ENCODE measurements at places on chromosomes 16 and 17.
A peak's percentile ranks its signal among the peaks of the same experiment; 100 is the strongest.

DNA sequence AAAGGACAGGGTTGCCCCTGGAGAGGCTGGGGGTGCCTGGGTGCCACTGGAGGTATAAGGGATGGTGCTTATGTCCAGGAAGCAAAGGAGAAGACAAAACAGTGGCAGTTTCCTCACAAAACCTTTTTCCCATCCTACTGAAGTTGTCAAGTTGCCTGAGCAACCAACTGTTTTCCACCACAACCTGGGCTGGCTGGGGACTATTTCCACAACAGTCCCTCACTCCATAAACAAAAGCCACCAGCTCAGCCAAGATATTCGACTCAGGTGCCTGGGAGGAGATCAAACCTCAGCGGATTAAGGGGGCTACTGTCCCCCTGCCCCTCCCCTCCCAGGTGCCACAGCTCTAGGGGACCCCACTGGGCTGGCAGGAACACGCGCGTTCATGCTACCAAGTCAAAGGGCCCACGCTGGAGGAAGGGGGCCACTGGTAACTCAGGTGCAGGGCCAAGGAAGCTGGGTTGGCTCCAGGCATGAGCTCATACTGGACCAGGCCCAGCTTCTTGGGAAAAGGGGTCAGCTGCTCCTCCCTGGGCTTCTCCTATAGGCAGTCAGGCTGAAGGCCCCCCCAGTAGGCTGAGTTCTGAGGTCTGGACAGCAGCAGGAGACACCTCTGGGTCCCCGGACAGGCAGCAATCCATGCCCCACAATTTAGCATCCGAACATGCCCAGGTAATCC is 45.7 kb upstream of the MRPS23 start:
- no peak for DNase-seq

GRCh38 chr16:81445143-81445961 is 744 bp downstream of the CMIP start:
- DNase-seq: no peak

DNA sequence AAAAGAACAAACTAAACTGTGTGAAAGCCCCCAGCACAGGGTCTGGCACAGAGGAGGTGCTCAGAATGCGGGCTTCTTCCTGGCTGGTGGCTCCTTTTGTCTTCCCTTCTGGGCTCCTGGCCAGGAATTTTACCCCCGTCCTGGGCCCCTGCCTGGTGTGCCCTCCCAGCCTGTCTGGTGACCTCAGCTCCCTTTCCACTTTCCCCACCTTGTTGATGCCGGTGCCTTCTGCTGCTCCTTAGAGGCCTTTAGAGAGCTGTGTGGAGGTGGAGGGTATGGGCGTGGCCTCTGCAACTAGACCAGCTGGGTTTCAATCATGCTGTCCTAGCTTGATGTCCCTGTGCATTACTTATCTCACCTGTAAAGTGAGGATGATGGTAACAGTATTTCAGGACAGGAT is 16.8 kb downstream of the PIRT start:
- no peak for DNase-seq

DNA sequence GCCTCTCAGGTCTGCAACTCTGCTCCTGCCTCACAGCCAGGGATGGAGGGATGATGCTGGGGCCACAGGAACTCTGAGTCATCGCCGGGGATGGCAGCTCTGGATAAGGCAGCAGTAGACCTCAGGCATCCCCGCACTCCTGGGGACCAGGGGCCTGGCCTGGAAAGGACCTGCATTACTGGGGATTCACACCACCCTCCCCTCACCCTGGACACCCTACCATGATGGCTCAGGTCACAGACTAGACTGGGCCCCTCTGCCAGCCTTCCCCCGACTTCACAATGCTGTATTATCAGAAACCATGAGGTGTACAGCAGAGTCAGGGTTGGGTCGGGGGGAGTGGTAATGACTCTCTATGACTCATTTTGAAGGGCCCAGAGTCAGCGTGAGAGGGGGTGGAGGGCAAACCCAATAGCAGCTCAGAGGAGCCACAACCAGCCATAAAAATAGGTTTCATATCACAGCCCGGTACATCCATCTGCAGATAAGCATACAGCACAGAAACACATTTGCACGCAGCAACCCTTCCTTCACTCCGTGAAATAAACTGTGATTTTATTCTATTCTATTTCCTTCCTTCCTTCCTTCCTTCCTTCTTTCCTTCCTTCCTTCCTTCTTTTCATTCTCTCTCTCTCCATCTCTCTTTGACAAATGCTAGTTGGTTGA is 28.8 kb downstream of the DYNLRB2 start:
- peak; percentile 8 for DNase-seq

GRCh38 chr16:75576384-75576811 is 10.2 kb downstream of the GABARAPL2 start:
- peak; percentile 34 for DNase-seq

- DNase-seq: no peak
Observed at GRCh38 chr16:67294938-67295361, 15.6 kb downstream of the PLEKHG4 start.

DNA sequence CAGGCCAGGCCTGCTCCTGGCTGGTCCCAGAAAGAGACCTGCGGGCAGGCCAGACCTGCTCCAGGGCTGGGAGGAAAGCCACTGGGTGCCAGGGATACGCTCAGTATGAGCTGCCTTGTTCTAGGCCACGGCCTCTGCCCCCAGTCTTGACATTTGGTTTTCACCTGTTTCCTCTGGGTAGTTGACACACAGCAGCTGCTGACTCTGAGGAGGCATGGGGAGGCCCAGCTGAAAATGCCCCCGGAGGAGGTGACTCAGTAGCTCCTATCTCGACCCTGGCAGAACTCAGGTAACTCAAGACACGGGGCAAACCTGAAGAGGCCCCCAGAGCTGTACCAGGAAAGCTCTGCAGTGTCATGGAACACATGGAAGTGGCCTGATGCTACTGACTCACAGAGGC is 13.9 kb upstream of the ADGRG1 start:
- DNase-seq: no peak

DNA sequence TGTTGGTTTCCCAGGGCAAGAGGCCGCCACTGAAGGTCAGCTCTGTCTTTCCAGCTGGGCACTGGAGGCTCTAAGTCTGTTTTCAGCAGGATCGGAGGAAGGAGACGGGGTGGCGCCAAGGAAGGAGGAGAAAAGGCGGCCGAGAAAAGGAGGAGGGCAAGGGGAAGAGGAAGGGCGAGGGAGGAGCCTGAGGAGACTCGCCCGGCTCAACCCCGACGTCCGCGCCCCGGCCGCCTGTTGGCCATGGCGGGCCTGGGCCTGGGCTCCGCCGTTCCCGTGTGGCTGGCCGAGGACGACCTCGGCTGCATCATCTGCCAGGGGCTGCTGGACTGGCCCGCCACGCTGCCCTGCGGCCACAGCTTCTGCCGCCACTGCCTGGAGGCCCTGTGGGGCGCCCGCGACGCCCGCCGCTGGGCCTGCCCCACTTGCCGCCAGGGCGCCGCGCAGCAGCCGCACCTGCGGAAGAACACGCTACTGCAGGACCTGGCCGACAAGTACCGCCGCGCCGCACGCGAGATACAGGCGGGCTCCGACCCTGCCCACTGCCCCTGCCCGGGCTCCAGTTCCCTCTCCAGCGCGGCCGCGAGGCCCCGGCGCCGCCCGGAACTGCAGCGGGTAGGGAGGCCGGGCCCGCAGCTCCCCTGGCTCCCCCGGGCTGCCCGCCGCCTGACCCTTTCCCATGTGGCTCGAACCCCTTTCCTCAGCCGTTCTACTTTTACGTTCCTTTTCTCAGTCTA is at the start of gene RNF135:
TSS of gene RNF135 (plus strand) at position 209 of the 737 bp plus-strand sequence. CDS start at position 244, 35 bp downstream.
- DNase-seq: no peak

DNA sequence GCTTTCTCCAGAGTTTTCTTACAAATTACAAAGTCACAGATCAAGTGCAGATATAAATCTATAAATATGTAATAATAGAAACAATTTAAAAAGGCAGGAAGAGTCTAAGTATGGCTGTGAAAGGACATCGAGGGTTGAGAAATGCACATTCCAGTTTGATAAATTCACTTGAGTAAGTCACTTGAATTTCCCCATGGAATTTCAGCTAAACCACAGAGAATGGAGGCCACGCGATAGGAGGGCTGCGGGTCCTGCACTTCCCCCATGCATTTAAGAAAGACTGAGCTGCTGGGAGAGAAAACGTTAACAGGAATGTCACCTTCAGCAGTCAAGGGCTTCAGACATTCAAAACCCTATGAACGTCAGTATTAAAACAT is 6.1 kb upstream of the MXRA7 start:
- DNase-seq: no peak

DNA sequence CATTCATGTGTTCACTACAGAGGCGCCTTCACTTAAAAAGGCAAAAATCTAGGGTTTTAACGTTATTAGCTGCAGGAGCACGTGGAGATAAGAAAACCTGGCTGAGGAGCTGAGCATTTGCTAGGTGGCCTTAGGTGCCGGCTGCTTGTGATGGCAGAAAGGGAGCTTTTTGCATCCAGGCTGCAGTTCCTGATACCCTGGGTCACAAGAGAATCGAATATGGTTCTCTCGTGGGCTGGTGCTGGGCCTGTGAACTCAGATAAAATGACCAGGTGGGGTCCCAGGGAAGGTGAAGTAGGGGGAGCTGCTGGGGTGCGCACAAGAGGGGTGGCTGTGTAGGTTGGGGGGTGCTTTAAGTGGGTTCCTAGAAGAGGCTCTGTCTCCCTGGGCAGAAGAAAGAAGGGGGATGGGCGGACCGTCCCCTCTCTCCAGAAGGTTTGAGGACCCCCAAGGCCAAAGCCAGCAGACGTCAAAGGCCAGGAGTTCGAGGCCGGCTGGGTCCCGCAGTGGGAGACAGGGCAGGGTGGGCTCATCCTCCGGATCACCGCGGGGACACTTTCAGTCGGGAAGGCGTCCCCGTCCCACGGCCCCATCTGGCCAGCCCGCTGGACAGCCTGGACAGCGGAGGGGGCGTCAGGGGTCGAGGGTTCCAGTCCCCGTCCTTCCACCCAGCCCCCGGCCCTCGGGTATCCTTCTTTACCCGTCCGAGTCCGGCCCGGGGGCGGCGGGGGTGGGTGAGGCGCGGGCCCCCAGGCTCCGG is 740 bp upstream of the CMIP start:
- no peak for DNase-seq

DNA sequence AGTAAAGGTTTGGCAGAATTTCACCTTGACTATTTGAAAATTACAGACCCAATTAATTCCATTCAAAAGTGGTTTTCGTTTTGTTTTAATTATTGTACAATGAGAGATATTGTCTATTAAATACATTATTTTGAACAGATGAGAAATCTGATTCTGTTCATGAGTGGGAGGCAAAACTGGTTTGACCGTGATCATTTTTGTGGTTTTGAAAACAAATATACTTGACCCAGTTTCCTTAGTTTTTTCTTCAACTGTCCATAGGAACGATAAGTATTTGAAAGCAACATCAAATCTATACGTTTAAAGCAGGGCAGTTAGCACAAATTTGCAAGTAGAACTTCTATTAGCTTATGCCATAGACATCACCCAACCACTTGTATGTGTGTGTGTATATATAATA is 72.6 kb downstream of the CDK12 start:
- DNase-seq: no peak

- DNase-seq: no peak
Observed at GRCh38 chr17:731644-732066, 741 bp upstream of the TLCD3A start.

DNA sequence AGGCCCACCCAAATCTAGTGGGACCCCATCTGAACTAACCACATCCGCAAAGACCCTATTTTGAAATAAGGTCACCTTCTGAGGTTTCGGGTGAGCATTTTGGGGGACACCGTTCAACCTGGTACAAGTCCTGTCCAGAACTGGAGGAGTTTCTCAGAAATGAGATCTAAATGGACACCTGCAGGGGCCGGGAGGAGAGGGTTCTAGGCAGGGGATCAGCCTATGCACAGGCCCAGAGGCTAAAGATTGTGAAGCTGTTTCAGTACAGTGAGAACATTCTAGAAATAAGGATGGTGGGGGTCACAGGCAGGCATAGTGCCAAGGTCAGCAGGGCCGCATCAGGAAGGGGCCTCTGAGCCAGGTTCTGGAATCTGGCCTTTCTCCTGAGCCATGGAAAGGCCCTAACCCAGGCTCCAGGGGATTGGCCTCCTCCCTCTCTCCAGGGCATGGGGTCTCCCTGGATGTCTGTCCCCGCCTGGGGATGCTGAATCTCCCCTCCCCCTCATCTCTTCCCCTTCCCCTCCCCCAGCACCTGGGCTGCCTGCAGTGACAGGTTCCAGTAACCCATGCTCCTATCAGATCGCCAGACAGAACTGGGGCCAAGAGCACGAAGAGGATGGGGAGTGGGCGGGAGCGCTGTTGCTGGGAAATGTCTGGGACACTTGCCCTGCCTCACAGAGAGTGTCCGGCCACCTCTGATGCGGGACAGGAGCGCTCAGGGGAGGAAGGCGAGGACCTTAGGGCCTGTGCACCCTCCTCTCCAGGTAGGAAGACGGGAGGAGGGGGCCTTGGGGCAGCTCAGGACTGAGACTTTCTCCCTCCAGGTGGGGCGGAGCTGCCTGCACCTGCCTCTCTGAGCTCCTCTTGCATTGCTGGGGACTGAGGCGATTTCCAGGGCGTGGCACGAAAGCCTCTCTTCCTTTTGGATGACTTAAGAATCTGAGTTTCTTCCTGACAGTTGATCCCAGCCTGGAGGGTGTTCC is 321.4 kb upstream of the TNRC6C start:
- DNase-seq: no peak

DNA sequence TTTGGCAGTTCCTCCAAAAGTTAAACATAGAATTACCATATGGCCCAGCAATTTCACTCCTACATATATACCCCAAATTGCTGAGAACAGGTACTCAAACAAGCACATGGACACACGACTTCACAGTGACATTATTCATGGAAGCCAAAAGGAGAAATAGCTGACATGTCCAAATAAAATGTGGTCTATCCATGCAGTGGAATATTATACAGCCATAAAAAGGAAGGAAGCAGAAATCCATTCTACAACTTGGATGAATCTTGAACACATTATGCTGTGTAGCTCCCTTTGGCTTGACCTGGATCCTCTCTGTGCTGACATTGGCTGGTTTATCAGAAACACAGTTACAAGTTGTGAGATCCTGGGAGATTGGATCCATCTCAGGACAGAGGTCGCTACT is 370.9 kb upstream of the EEF2KMT start:
- DNase-seq: no peak

GRCh38 chr17:76493505-76494167 is 7.6 kb downstream of the RHBDF2 start:
- no peak for DNase-seq

DNA sequence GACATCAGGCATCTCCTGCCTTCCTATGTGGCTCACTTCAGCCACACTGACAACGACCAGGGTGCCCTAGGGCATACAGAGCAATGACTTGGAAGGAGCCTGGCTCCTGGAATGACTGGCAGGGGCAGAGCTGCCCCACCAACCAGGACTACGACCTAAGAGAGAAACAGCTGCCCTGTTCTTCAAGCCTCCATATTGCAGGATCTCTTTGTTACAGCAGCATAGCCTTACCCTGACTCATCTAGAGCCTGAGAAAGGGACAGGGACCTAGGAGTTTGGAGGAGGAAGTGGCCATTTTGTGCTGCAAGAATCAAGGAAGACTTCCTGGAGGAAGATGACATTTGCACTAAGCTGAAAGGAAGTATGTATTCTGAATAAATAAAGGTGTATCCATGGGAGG is 49.6 kb downstream of the GSG1L start:
- no peak for DNase-seq

All from GM12864 (cell line).